ENCODE measurements at places on chromosomes 4 and X. TPM values are rescaled to one million over a fixed set of nuclear protein-coding genes. Genes with fewer than 3 reads are reported as not detected.

SLC16A2 gene
- total RNA-seq = 0.08 TPM

TCEAL7 gene
- not detected for total RNA-seq

RAI2 gene
- total RNA-seq = not detected

SNCA gene
- not detected for total RNA-seq

ZCCHC18 gene
- 1.7 TPM for total RNA-seq

EREG gene
- not detected for total RNA-seq

RHOXF2B gene
- not detected for total RNA-seq

ATP2B3 gene
- not detected for total RNA-seq

FREM3 gene
- total RNA-seq = not detected

RPL39 gene
- 2,274 TPM for total RNA-seq

PALLD gene
- 2.1 TPM for total RNA-seq

FAM53A gene
- total RNA-seq = 0.77 TPM

HERC5 gene
- 22.5 TPM for total RNA-seq

ARHGEF38 gene
- not detected for total RNA-seq

EDA gene
- total RNA-seq = not detected

KCND1 gene
- total RNA-seq = 0.97 TPM

CT45A10 gene
- not detected for total RNA-seq

PLAC8 gene
- 238 TPM for total RNA-seq

CFP gene
- 7.2 TPM for total RNA-seq

AMOT gene
- total RNA-seq = 12.5 TPM

CT83 gene
- total RNA-seq = not detected

HELT gene
- total RNA-seq = not detected

RASL11B gene
- not detected for total RNA-seq

SPANXB1 gene
- not detected for total RNA-seq

MND1 gene
- total RNA-seq = 20.3 TPM

NEK1 gene
- total RNA-seq = 9.5 TPM

PRR27 gene
- total RNA-seq = not detected

GNPDA2 gene
- total RNA-seq = 20.1 TPM

ADGRG2 gene
- not detected for total RNA-seq

GPR173 gene
- total RNA-seq = 0.10 TPM

MFAP3L gene
- not detected for total RNA-seq

PCSK1N gene
- not detected for total RNA-seq

TMEM144 gene
- total RNA-seq = 1.8 TPM

CFAP47 gene
- 0.03 TPM for total RNA-seq

CT45A2 gene
- not detected for total RNA-seq

CENPVL2 gene
- not detected for total RNA-seq

HSFX1 gene
- 0.35 TPM for total RNA-seq

BCOR gene
- total RNA-seq = 16.4 TPM

ADH1B gene
- 1.3 TPM for total RNA-seq

ADGRL3 gene
- total RNA-seq = not detected

NAA10 gene
- total RNA-seq = 113 TPM

STPG2 gene
- 0.13 TPM for total RNA-seq

MAOA gene
- 0.51 TPM for total RNA-seq

TKTL2 gene
- not detected for total RNA-seq

MAGEA2B gene
- not detected for total RNA-seq

RAB39B gene
- 6.5 TPM for total RNA-seq

USP17L21 gene
- not detected for total RNA-seq

CNKSR2 gene
- total RNA-seq = not detected

USP11 gene
- 42.3 TPM for total RNA-seq

XAGE2 gene
- total RNA-seq = not detected

MAGEA10 gene
- not detected for total RNA-seq

DEFB131A gene
- not detected for total RNA-seq

ARMCX2 gene
- 25.6 TPM for total RNA-seq

VEGFD gene
- total RNA-seq = not detected

SCARB2 gene
- 8.4 TPM for total RNA-seq
